C1 segment of cervical spinal cord (tissue), 14 donors: ENCODE measurements at places on chromosomes 7 and 10.

DNA sequence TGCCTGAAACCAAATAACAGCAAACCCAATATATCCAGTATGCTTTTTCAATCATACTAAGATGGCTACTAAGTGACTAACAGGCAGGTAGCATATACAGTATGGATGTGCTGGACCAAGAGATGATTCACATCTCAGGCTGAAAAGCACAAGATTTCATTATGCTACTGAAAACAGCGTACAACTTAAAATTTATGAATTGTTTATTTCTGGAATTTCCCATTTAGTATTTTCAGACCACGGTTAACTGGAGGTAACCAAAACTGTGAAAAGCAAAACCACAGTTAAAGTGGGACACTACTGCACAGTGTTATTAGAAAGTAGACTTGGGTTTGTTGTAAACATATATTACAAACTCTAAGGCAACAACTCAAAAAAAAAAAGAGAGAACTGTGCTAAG, 91.5 kb downstream of the KMT2C start:
- no peak for DNase-seq

- no peak for DNase-seq
These were observed 15.1 kb downstream of the ADAM12 start for GRCh38 chr10:126373147-126373546.

GRCh38 chr10:32207544-32207943, 139.4 kb downstream of the EPC1 start:
- no peak for DNase-seq

DNA sequence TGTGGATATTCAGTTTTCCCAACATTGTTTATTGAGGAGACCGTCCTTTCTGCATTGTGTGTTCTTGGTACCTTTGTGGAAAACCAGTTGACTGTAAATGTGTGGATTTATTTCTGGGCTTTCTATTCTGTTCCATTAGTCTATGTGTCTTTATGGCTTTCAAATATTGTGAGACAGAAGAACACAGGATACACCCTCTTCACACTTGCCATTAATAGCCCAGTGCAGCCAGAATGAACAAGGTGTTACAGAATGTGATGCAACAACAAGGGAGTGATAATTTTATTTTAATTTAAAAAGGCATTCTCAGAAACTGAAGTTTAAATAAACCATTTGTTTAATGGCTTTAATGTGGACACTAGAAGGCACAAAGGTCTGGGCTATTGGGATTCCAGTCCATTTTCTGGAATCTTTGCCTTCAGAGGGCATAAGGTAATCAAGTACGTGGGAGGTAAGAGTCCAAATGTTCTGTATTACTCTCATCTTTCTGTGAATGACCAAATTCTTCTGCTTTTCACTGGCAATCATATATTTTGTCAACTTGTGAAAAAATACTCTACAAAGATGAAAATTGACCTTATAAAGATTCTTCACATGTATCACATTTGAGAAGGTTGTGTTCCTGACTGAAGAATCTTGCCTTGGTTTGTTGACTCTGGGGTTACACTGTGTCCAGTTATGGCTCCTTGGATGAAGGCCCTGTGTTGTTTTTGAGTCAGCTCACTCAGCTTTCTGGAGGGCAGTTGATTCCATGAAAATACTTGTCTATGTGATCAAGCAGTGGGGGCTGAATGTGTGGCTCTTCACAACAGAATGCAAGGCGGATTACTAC, 962.7 kb downstream of the LRMDA start:
- no peak for DNase-seq

DNA sequence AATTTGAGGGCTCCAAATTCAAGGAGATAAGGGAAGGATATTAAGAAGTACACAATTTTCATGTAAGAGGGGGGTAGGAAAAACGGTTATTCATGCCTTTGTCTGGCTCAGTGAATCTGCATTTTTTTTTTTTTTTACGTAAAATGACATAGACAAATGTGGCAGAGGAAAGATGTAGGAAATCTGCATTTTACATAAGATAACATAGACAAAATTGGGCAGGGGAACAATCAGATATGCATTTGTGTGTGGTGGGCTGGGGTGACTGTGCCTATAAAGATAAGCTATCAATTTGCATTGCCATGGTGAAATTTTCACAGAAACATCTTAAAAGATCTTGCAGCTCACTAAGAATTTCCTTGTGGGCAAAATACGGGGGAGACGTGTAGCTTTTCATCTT, 92.7 kb upstream of the GPR141 start:
- no peak for DNase-seq

DNA sequence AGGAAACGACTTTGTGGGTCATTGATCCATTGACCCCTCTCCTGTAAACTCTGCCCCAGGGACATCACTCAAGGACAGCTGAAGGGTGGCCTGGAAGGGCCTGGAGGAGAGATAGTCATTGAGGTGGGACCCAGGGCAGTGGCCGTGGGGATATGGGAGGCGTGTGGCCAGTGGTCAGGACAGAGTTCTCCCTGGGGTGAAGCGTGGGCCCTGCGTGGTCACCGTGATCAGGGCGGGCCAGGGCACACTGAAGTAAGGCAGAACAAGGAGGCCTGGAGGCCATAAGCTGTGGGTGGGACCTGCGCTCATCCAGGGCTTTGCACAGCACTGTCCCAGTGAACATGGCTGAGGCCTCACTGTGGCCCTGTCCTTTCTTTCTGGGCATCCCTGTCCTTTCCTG, 177.9 kb downstream of the ZNF248 start:
- no peak for DNase-seq

- DNase-seq: no peak
These were observed 85.2 kb downstream of the EBF3 start for GRCh38 chr10:129878835-129879234.

- no peak for DNase-seq
These were observed 10.0 kb upstream of the TSPAN12 start for GRCh38 chr7:120867932-120868331.

- no peak for DNase-seq
These were observed 103.6 kb upstream of the PPP1R9A start for GRCh38 chr7:94803821-94804220.

- DNase-seq: no peak
These were observed 101.6 kb downstream of the NKX6-2 start for GRCh38 chr10:132684164-132684891.

GRCh38 chr7:46257761-46258448, 336.8 kb upstream of the IGFBP3 start:
- DNase-seq: no peak

GRCh38 chr10:86509145-86509544, 12.4 kb downstream of the WAPL start:
- no peak for DNase-seq

DNA sequence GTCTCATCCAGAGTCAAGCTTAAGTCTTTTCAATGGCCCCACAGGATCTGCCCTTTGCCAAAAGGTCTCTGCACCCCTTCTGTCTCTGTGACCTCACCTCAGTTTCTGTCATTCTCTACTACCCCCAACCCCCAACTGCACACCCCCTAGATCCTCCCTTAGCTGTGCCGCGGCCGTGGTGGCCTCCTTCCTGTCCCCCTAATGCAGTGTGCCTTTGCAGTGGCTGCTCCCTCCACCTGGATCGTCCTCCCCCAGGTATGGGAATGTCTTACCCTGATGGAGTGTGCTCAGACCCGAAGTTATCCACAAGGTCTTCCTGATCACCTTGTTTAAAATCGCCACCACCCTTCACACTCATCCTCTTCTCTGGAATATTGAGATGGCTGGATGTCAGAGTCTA, 9.6 kb downstream of the FGF8 start:
- DNase-seq: no peak

DNA sequence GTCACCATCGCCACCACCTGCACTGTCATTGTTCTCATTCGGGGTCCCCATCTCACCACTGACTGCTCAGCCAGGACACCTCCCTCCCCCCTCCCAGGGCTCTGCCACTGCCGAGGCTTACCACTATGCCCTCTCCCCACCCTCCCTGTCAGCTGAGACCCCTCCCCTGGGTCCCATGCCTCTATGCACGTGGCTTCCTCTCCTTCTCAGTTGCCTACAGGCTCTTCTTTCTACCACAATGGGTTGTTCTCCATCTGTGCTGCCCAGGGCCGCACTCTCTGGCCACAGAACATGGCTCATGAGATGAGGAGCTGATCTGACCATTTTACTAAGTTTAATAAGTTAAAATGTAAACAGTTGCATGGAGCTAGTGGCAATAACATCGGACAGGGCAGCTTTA, 16.1 kb upstream of the EN2 start:
- no peak for DNase-seq

GRCh38 chr7:10919923-10920322, 53.7 kb upstream of the PHF14 start:
- DNase-seq: no peak

DNA sequence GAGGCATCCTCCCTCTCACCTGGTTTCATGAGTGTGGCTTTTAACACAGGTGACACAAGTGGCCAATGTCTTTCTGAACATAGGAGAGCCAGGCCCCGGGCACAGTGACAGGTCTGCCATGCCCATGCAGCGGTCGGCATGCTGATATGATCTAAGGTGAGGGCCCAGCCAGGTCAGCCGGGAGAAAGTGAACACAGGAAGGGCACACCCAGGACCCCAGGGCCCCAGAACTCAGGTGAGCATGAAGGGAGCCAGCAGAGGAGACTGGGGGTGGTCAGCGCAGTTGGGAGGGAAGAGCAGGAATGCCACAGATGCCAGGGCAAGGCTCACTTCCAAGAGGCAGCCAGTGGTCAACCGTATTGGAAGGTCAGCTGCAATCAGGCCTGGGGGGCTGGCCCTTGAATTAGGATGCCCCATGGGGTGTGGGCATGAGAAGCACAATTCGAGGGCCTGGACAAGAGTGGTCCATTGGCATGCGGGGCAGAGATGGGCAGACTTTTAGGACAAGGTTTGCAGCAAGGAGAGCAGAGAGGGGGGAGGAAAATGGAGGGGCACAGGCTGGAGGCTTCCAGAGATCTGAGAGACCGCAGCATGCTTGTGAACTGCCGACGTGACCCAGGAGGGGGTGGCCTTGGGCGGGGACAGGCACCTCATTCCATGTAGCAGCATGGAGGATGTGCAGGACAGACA, 3.9 kb upstream of the INPP5A start:
- DNase-seq: no peak
